Liver (tissue), 10 donors: ENCODE measurements at places on chromosomes 7 and 10. TPM values are rescaled to one million over a fixed set of nuclear protein-coding genes. Genes with fewer than 3 reads are reported as not detected.

- no peak for DNase-seq
Measured at GRCh38 chr7:95493247-95493646, 7.5 kb downstream of the ASB4 start.

DNA sequence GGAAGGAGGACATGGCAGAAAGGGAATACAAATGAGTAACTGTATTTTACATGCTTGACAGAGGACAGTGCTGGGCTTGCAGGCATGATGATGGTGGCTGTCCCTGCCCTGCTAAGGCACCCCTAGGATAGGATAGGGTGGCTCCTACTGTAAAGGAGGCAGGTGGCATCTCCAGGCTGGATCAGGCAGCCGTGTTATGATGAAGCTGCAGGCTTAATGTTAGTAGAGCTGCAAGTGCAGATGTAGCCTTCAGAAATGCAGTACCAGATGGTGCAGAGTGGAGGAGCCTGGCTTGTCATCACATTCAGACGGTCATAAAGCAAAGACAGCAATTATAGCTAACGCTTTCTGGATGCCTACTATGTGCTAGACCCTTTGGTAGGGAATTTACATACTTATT, 287.9 kb upstream of the PODXL start:
- no peak for DNase-seq

DNA sequence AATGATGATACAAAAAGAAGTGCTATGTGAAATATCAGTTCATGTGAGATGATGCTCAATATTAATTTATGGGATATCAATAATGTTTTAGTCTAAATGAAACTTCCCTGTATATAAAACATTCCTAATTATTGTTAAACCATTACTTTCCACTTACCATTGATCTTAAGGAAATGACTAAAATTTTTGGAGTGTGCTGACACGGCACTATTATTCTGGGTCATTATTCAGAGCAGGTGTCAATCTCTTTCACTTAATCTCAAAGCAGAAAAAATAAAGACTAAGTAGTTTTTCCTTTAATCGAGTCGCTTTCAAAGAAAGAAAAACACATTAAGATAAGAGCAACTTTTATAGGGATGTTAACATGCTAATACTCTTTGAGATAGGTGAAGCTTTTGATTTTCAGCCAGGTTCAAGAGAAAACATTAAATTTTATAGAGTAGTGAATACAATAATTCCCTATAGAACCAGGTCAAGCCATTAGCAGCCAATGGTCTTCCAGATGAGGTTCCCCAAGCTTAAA, 11.4 kb upstream of the CREB5 start:
- DNase-seq, result no peak

DNA sequence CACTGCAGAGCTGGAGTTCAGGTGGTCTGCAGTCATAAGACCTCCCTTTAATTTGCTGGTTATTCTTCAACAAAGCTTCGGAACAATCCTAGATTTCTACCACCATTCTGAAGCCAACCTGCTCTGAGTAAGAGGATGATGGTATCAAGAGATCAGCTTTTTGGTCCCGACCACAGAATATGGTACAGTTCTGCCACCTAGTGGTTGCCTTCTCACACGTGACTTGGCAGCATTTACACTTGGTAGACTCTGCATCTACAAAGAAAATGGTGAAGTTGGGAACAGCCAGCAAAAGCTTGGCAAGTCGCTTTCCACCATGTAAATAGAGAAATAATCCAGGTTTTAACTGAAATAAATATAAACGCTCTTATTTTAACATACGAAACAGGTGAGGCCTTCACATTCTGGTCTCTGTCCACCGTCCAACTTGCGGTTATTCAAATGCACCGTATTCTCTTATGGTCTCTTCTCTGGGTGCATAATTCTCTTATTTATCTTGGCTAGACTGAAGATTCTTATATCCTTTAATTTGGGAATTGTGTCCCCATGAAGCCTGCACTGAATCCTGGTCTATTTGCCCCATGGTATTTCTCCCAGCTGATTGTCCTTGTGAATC, 173.9 kb upstream of the GRM3 start:
- DNase-seq, result peak; percentile 43

DNA sequence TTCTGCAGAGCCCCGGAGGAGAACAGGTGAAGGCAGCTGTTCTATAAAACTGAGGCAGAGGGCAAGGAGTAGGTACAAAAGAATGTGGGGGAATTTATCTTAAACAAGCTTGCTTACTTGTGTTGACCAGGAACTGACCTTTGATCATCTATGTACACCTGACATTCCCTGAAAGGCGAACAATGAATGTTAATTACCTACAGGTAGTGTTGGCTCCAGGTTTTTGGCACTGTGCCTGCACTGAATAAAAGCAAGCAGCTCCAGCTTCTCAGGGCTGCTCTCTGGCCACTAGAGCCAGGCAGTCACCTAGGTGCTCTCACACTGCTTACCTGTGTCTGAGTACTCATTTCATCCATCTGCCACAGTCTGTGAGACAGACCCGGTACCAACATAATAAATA, 87.0 kb downstream of the RAPGEF5 start:
- no peak for DNase-seq

- DNase-seq, result no peak
Measured at GRCh38 chr7:8282162-8282561, 20.2 kb upstream of the ICA1 start.

DNA sequence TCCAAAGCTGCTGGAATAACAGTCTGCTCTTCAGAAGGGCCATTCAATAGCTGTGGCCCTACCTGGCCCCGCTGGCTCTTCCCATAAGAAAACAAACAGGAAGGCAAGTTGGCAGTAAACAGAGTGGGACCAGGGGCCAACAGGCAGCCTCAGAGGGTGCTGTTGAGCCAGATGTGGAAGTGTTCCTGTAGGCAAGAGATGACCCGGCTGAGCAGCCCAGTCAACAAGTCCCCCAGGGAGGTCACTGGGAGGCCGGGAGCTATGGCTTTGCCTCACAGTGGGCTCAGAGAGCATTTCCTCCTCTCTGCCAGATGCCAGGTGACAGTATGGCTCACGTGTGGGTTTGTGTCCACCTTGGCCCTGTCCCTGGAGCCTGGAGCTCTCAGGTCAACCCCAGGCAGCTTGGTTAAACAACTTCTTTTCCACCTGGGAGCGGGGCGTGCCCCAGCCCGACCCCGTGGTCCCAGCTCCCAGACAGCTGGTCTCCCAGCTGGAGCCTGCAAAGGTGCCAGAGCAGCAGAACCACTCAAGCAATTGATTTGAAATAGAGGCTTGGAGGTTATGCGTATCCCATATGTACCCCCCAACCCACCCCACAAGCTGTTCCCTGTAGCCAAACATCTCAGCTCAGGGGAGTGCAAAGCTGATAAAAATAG, 33.8 kb upstream of the LOXL4 start:
- DNase-seq, result no peak

DNA sequence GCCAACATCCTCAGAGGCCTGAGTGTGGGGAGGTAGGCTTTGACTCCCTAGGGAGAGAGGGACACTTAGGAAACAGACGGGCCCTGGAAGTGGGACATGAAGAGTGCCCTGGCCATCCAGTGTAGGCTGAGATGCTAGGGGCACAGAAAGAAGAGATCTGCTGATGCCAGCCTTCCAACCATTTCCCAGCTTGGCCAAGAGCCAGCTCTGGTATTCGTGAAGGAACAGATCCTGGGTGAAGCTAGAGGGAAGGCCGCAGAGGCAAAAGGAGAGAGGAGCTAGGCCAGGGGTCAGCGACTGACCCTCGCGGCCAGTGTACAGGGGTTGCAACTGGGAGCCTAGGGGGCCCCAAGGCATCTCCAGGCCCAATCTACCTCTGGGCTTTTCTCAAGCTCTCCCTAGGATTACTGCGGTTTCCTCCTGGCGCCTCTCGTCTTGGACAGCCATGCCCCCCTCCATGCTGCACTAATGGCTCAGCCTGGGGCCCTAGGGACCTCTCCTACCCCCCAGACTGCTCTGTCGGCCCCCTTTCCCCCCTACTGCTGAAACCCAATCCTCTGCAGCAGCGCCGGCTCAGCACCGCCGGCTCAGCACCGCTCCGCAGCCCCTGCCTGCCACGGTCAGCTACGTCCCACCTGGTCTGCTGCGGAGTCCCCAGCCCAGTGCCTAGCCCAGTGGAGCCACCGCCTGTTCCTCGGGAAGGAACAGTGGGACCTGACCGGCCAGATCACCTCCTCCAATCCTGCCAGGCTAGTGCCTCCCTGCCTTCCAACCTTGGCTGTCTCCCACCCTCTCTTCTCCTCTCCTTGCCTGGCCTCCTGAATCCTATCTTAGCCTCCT, at the start of gene ASIC3:
TSS of gene ASIC3 (plus strand) at position 556 of the 840 bp plus-strand sequence. CDS start 355 bp downstream, outside the sequence.
- DNase-seq, result no peak

GRCh38 chr10:122478971-122479370, 17.6 kb downstream of the HTRA1 start:
- no peak for DNase-seq

DNA sequence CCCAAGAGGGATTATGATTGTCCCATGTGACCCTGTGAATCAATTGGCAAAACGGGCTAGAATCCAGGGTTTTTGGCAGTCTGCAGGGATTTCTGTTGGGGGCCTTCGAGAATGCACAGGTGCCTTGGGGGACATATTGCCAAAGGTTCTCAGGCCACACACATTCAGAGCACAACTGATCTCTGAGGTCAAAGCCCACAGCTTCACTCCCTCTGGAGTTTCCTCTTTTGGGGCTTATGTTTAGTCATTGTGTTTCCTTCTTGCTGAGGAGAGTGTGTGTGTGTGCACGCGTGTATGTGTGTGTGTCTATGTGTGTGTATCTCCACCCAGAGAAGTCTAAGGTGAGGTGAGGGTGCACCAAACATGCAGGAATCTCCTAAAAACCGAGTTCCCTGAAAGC, 8.8 kb downstream of the PPIF start:
- peak; percentile 26 for DNase-seq

GRCh38 chr7:44398511-44398911, 73.1 kb upstream of the CAMK2B start:
- no peak for DNase-seq

GRCh38 chr7:152132812-152133211, 107.3 kb downstream of the GALNT11 start:
- DNase-seq, result no peak

GRCh38 chr7:156082048-156083040, 270.1 kb upstream of the SHH start:
- DNase-seq, result no peak

DNA sequence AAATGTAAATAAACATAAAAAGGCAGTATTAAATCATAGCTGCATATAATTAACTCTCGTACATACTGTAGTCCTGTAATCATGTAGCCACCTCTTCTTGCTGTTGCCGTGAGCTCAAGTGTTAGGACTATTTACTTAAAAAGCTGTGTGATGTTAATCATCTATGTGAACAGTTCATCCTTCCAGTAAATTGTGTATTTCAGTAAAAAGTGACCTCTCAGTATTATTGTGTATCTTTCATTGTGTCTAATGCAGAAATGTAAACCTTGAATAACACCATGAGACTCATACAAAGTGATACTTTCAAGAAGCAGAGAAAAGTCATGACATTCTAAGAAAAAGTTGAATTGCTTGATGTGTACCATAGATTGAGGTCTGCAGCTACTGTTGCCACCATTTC, 38.0 kb downstream of the ADD3 start:
- DNase-seq, result no peak

DNA sequence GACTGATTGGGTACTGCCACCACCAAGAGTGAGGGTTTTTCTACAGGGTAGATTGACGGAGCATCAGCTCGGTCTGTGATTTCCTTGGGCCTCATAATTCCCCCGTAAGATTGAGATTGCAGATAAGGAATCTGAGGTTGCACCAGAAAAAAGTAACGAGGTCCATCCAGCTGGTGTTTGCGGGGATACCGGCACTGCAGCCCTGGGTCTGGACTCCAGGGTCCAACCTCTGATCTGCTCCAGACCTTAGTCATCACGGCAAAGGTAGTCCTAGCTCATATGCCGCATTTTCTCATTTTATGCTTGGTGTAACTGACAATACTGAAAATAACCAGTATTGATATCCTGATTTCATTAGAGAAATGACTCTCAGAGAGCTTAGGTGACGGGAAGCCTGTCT, 3.9 kb downstream of the CARD11 start:
- no peak for DNase-seq

GRCh38 chr10:94102436-94102835, 108.7 kb downstream of the PLCE1 start:
- DNase-seq, result no peak

DNA sequence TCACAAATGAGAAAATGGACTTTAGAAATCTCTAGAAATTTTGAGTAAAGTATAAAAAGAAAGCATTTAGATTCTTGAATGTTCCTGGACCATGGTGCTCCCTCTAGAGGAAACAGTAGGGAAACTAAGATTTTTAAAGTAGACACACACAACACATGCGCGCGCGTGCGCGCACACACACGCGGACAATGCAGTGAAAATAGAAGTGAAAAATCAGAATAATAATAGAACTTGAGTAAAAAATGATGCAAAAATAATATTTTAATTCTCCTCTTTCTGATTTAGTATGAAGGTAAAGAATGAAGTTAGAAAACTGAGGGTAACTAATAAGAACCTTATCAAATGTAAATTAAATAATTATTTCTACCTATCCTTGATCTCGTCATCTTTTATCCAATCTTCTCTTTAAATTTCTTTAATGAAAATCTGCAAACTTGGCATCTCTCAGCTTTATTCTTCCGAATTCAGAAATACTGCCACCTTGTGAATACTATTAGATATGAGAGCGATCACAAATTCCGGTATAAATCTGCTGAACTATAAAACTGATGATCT, 117.0 kb upstream of the AMPH start:
- no peak for DNase-seq

- DNase-seq, result peak; percentile 54
Measured at GRCh38 chr7:81469869-81470723, 299.8 kb downstream of the HGF start.

GRCh38 chr7:8114175-8114574, 145.6 kb downstream of the GLCCI1 start:
- no peak for DNase-seq

DNA sequence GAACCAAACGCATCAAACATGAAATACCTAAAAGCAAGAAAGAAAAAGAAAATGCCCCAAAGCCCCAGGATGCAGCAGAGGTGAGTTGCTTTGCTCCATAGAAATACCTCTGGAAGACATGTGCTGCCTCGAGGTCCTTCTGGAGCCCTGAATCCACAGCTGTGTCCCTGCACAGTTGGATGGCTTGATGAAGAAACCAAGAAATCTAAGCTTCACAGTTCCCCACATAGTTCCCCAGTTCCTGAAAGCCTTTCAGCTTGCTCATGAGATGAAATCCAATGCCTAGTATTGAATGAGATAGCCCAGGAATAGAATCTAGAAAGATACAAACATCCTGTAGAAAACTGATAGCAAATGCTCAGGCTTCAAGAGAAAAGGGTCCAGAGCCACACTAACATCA, 182.8 kb downstream of the RTKN2 start:
- DNase-seq, result no peak

CLCN1 gene
- not detected for total RNA-seq

CASP7 gene
- 25.0 TPM for total RNA-seq

HOXA11 gene
- total RNA-seq, result not detected

STEAP1 gene
- total RNA-seq, result 28.5 TPM

SERPINE1 gene
- total RNA-seq, result 10.2 TPM

DYDC1 gene
- 0.23 TPM for total RNA-seq

CDK14 gene
- 9.5 TPM for total RNA-seq

ASB13 gene
- total RNA-seq, result 48.3 TPM

SLC16A9 gene
- 0.59 TPM for total RNA-seq
